MCF 10A (cell line): ENCODE measurements at places on chromosomes 7 and 10.

DNA sequence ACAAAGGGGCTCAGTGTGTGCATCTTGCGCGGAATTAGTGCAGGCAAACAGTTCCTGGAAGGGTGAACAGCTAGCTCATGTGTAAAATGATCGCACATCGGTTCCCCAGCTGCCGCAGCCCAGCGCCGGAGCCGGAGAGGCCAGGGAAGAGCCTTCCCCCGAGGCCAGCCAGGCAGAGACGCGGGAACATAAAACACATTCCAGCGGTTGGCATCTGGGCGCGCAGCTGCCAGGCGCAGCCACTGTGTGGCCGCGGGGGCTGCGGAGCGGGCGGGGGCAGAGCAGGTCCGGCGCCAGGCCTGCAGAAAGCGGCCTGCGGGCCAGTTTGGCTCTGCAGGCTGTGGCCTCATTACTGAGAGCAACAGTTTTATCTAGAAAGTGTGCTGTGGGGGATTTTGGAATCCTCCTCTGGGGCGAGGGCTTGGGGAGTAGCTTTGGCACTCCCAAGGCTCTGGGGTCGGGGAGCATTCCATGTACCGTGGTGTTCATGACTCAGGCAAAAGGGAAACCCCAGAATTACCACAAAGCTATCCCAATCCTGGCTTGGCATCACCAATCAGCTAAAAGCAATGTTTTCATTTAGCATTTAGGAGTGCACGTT lies 74.3 kb downstream of the SAMD9 start:
- peak; percentile 80 for DNase-seq
- H3K27ac ChIP-seq: peak overlapping the region; percentile 76
- peak overlapping the region; percentile 68 for H3K4me3 ChIP-seq

DNA sequence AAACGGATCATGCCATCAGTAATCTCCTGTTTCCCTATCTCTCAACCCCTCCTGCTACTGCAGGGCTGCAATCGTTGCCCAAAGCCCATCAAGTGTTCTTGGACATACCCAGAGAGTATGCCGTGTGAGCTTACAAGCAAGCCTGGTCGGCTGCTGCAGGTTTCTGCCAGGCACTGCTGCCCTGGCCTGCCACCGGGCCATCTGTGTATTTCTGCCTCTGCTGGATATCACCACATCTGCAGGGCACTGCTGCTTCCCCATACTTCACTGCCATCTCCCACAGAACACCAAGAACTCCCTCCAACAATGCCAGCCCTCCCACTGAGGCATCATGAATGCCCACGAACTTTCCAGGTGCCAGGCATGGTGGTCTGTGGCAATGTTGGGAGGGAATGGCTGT lies 138.2 kb upstream of the SORCS3 start:
- peaks cover 19% of the 10 kb centered on the region for H3K27me3 ChIP-seq
- no peak overlapping the region for H3K27ac ChIP-seq
- H3K4me3 ChIP-seq: no peak overlapping the region
- no peak for DNase-seq
- no peaks in the 10 kb centered on the region for H3K4me1 ChIP-seq
- H3K36me3 ChIP-seq: no peaks in the 10 kb centered on the region

- H3K27ac ChIP-seq: peak overlapping the region; percentile 46
- peaks cover 35% of the 10 kb centered on the region for H3K36me3 ChIP-seq
- DNase-seq: no peak
- H3K4me1 ChIP-seq: peaks cover 31% of the 10 kb centered on the region
These were observed 3.7 kb downstream of the LRRC4 start for GRCh38 chr7:128027485-128027980.

GRCh38 chr7:157043745-157044144 lies 33.3 kb upstream of the MNX1 start:
- H3K36me3 ChIP-seq: no peaks in the 10 kb centered on the region
- H3K27me3 ChIP-seq: no peaks in the 10 kb centered on the region
- H3K27ac ChIP-seq: no peak overlapping the region
- H3K4me1 ChIP-seq: no peaks in the 10 kb centered on the region
- no peak overlapping the region for H3K4me3 ChIP-seq
